ENCODE measurements at places on chromosomes 6 and 20. TPM values are rescaled to one million over a fixed set of nuclear protein-coding genes. Genes with fewer than 3 reads are reported as not detected.

Gene RHAG
- total RNA-seq: 2.3 TPM

Gene CRYBG1
- 0.76 TPM for total RNA-seq

Gene PREX1
- 15.5 TPM for total RNA-seq

Gene MYCT1
- 12.3 TPM for total RNA-seq

Gene PNLDC1
- total RNA-seq: 0.24 TPM

Gene FUT9
- not detected for total RNA-seq

Gene LTB
- 1.5 TPM for total RNA-seq

Gene MAD2L1BP
- 25.6 TPM for total RNA-seq

Gene ENPP4
- total RNA-seq: 25.8 TPM

Gene SNAP25
- total RNA-seq: 9.0 TPM

Gene MUC21
- total RNA-seq: not detected

Gene ADTRP
- not detected for total RNA-seq

Gene CHMP4B
- total RNA-seq: 117 TPM

Gene GID8
- 19.0 TPM for total RNA-seq

Gene PLCB1
- 11.6 TPM for total RNA-seq

Data from right cardiac atrium (tissue), 5 donors.